HL-60 (cell line): ENCODE measurements at places on chromosomes 1 and 21.

DNA sequence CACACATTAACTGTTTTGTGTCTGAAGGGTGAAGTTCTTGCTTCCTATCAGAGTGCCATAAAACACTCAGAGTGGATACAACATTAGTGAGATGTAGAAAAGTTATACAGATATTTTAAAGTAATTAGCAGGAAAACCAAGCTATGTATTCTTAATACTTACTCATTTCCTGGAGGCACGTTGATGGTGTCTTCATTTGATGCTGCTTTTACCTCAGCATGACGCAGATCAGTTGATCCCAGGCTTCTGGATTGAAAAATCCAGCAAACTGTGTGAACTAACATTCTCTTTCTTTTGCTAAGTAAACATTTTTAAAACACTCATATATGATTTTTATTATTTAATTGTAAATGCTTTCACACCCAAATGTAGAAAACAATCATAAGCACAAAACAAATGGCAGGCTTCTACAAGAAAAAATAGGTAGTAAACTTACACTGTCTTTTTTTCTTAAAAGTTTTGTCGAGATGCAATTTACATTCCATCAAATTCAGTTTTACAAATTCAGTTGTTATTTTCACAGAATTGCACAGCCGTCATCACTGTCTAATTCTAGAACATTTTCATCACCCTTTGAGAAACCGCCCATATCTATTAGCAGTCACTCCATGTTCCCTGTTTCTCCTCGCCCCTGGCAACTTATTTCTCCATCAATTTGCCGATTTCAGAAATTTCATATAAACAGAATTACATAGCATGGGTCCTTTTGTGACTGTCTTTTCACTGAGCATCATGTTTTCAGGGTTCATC lies 198.9 kb downstream of the LRRC7 start:
- no peak for DNase-seq

DNA sequence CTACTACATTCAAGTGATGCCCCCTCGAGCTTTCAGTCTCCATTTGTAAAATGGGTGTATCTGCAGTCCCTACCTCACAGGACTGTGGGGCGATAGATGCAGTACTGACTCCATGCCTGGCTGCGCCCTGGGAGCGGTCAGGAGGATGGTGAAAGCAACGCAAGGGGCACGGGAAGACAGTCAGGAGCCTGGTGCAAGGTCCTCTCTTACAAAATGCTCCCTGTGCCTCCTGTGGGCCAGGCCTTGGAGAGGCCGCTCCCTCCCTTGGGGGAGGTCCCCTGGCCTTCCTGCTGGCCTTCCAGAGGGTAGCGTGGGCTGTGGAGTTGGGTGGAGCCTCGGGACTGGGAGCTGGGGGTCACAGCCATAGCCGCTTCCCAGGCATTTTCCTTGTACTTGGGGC lies 21.6 kb downstream of the FAM151A start:
- no peak for DNase-seq

DNA sequence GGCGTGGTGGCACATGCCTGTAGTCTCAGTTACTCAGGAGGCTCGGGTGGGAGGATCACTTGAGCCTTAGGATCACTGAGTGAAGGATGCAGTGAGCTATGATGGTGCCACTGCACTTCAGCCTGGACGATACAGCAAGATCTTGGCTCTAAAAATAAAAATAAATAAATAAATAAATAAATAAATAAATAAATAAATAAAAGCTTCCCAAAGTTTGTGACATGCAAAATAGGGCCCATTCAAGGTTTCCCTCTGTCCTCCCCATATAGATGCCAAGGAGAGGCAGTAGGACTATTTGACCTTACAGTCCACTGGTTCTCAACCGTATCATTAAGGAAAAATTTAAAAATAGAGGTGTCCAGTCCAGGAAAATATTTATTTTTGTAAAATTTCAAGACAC lies 41.2 kb downstream of the ZBTB8OS start:
- DNase-seq = no peak

- no peak for DNase-seq
These were observed 92.7 kb downstream of the MAB21L3 start for GRCh38 chr1:116203920-116204319.

DNA sequence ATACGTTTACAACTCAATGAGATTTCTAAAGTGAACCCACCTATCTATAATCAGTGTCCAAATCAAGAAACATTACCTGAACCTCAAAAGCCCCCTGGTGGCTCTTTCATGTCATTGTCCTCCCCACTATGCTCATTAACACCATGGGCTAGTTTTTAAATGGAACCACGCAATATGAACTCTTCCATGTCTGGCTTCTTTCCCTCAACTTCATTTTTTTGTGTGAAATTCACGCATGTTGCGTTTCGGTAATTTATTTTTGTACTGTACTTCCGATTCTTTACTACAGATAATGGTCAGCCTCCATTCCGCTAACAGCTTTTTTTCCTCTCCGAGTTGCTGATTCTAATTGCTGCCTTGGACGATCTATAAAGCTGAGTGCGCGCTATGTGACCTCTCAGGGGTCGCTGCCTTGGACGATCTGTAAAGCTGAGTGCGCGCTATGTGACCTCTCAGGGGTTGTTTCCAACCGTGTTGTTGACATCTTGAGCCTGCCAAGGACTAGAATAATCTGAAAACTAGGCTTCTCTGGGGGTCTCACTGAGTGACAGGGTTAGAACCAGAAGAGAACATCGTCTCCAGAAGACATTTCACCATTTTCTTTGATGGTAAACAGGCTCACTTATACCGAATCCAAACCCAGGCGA lies 1.1 kb upstream of the CACYBP start:
- peak; percentile 70 for DNase-seq

- DNase-seq = no peak
These were observed 44.4 kb downstream of the SMG7 start for GRCh38 chr1:183516725-183517124.

DNA sequence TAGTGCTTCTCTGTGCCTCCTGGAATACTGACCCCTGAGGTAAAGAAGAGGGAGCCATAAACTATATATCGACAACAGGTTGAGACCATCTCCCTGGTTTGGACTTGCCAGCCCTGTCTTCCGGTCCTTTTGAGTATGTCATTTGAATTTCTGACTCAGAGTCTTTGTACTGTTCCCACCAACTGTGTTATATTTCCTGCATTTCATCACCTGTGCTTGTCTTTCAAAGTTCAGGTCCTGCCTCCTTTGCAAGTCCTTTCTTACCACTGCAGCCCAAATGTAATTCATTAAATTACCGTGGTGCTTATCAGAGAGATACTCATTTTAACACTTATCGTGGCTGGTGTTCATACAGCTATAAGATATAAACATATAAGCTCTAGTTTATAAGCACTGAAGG lies 10.7 kb downstream of the AK5 start:
- DNase-seq = no peak

- no peak for DNase-seq
These were observed 19.8 kb downstream of the SPOCD1 start for GRCh38 chr1:31795801-31796621.

DNA sequence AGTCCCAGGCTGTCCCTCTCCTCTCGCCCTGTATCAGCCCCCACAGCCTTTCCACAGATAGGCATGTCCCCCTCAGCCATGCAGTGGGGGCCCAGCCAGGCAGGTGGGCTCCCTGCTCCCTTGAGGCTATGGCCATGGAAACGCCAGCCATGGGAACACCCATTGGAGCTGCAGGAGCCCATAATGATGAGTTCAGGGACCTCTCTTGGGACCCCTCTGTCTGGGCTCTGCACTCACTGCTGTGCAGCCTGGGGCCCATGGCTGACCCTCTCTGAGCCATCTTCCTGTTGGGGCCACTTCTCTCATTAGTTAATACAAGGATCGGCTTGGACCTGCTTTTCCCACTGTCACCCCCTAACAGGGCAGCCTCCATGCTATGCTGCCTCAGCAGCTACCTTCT lies 33.2 kb downstream of the WNT3A start:
- no peak for DNase-seq

DNA sequence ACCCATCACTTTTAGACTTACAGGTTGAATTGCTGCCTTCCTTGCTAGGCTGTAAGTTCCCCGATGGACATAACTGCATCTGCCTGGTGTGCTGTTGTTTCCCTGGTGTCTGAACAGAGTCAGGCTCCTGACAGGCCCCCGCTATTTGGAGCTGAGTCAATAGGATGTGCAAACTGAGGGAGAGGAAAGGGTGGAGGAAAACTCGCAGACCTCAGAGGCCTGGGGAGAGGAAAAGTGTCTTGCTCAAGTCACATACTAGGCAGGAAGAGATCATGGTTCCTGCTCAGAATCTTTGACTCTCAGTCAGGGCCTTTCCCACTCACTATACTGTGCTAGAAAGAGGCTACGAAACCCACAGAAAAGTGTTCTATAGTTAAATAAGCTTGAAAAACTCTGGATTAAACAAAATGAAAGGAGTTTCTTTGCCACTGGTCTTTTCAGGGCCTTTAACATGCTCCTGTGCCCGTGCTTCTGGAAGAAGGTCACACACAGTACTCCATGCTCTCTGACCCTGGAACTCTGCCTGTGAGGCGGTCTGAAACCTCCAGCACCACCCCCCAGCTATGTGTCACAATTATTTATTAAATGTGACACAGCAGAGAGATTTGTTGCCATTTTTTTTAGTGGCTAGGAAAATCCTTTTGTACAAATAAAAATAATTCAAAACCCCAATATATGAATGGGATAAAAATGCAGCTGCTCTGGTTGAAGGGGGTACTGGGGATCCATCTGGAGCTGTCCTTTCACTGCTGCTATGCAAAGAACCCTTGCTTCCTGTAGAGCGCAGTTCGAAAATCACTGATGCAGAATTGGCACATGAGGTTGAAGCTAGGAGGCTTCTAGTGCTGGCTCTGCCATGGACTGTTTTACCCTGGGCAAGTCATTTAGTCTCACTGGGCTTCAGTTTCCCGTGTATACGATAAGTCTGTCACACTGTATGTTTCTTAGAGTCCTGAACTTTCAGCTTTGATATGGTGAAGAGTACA lies 20.1 kb upstream of the CDCP2 start:
- no peak for DNase-seq

DNA sequence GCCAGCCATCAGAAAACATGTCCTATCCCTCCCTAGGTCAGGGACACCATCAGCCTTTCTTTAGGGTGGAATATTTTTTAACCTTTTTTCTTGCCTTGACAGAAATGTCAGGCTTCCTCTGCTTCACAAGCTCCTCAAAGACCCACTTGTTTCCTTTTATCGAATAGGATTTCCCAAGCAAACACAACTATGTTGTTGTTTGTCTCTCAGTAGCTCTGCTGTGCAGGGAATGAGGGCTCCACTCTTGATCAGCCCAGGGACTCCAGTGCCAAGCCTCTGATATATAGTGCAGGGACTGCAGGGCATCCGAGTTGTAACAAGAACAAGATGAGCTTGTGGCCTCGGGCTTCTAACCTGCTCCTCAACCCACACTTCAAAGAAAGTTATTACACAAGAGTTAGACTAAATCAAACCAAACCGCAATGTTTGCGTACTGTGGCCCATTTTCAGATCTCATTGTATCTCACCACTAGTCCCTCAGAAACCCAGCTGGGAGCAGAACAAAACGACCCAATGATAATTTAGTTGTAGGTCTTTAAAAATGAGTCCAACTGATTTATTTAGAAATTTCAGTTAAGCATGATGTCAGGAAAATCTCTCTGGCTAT lies 108.1 kb downstream of the ATG4C start:
- DNase-seq = no peak

DNA sequence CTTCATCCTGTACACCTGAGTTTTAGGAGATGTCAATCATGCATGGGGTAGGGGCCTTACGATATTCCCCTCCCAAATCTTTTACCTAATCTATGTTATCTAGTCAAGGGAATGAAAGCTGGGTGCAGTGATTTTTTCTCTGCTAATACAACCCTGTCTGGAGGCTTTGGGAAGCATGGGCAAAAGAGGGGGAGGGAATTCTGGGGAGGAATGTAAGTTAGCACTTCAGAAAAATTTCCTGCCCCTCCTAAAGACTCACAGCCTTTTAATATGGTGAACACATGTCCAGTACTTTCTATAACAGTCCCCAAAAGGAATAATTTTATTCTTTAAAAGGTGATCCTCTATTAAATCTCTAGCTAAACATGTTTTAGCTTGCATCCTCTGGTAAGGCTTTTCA lies 25.6 kb upstream of the PRELP start:
- no peak for DNase-seq

DNA sequence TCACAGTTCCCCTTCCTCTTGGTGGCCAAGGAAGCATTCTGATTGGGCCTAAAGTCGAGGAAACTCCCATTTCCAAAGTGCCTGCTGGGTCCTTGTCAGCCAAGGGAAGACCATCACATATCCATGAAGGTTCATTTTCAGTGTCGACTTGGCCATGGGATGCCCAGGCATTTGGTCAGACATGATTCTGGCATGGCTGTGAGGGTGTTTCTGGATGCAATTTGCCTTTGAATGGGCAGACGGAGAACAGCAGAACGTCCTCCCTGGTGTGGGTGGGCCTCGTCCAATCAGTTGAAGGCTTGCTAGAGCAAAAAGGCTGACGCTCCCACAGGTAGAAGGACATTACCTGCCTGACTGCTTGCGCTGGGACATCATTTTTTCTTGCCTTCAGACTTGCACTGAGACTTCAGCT lies 48.3 kb upstream of the LBR start:
- DNase-seq = no peak

DNA sequence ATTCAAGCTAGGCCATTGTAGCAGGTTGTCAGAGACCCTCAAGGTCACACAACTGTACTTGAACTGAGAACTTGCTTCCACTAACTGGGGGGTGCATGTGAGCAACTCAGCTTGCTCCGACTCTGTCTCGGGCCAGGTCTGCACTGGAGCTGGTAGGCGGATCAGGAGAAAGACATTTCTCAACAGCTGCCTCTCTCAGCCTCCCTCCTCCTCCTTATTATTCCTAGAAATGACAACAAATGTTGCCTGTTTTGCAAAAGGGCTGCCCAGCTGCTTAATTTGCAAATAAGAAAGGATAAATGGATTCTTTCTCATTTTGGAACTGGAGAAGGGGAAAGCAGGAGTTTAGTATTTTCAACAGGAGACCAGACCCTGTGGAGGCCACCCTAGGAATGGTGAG lies 140.5 kb downstream of the RHOU start:
- no peak for DNase-seq

GRCh38 chr1:198157847-198158725 lies 1.3 kb downstream of the NEK7 start:
- DNase-seq = no peak

DNA sequence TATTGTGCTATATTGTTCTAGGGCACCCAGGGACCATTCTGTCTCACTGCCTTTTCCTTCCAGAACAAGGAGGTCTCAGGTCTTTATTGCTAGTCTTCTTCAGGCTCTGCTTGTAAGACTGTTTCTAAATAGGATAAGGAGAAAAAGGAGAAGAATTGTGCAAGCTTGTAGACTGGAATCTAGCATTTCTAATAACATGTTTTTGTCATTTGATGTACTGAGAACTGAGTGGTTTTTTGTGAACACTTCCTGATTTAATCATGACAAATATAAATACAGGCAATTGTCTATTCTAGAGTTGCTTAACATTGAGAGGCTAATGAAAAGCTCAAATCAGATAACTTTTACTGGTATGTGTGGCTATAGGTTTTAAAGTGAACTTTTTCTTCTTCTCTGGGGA lies 77.6 kb downstream of the CLIC4 start:
- DNase-seq = no peak

GRCh38 chr1:89451011-89451410 lies 73.6 kb upstream of the LRRC8B start:
- DNase-seq = no peak

- DNase-seq = peak; percentile 59
These were observed 276.4 kb downstream of the SPATA17 start for GRCh38 chr1:217907504-217907903.
